GF-D8 (cell line): ENCODE measurements at places on chromosomes 7 and 10.

DNA sequence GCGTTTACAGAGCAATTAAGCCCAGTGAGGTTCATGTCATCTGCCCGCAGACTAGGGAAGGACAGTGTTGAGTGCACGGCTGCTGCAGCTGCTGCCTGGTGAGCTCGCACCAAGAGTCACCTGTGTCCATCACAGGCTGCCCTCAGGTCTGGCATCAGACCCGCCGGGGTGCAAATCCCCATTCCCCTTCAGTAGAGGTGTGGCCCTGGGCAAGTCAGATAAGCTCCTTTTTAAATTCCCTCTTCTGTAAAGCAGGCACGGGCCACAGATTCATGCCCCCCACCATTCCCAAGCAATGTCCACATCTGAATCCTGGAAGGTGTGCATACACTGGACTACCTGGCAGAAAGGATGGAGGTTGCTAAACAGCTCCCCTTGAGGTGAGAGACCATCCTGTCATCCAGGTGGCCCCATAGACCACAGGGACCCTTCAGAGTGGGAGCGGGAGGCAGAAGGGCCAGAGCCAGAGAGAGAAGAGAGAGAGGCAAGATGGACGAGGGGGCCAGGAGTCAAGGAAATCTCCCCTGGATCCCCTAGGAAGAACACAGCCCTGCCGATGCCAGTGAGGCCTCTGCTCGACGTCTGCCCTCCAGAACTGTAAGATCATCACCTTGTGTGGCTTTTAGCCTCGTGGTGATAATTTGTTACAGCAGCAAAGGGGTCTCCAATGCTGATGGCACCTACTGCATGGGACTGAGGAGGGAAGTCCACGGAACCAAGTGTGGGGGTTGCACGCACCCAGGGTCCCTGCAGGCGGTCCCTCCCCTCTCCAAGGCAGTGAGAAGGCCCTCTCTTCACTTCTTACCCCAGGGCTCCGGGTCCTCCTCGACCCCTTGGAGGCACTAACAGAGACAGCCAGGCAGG, 168.8 kb downstream of the TCERG1L start:
- no peak for DNase-seq

DNA sequence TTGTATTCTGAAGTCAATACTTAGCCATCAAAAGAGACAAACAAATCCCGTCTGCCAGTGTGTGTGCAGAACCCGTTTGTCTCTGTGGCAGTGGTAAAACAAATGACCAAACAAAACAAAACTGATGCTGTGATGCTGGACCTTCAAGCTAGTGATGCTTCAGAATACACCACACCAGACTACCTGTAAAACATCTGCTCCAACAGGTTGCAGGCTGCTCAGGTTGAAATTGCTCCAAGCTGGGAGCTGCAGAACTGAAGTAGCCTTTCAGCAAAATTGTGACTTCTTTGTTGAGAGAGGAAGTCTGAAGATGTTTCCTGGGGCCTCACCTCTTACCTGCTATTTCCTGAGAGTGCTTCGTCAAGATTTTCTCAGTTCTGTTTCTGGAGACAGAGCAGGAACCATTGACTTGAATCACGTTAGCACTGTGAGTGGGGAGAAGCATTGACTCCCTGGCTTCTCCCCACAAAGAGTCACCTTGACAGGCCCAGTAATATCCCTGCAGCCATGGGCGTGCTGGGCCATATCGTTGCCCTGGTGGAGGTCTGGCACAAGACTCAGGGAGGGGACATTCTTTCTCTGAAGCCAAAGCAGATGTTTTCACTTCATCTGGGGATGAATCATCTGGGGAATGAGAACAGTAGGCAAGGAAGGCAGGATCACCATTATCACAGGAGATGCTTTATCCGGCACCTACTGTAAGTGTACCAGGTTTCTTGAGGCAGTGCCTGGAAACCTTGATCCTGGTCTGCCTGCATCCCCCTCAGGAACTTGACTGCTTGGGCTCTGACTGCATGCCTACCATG, 80.2 kb downstream of the RBM20 start:
- DNase-seq: no peak

DNA sequence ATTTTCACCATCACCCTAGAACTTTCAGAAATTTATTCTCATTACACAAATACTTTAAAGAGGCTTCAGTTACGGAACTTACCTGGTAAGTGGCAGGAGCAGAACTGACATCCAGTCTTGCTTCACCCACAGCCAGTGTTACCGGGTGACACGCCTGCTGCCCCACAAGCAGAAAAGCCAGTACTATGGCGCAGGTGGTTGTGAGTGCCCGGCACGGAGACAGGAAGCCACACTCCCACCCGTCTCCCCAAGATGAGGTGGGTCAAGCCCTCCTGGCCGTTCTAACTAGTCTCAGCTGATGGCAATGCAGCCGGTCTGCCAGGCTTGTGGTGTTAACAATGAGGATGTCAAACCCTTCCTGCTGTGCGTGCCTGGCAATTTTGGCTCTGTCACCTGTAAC, 86.9 kb downstream of the PROSER2 start:
- DNase-seq: no peak

DNA sequence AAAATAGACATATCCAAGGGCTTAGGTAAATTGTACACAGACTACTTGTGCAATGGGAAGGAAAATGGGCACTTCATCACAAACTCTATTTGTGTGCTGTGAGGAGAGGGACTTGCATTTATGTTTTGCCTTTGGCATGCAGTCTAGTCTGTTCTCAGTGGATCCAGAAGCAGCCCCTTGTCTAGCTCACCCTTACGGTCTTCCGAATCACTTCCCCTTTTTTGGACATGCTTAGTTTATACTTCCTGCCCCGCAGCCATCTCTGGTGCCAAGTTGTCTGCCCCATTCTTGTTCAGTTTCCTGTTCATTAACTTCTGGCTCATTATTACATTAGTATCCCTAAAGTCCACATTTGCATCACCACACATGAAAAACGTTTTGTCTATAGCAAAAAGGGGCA, 161.6 kb downstream of the NRCAM start:
- peak; percentile 9 for DNase-seq

GRCh38 chr10:115402699-115403098, 309.5 kb downstream of the ATRNL1 start:
- DNase-seq: no peak
